ENCODE measurements at places on chromosomes 12 and 14.

DNA sequence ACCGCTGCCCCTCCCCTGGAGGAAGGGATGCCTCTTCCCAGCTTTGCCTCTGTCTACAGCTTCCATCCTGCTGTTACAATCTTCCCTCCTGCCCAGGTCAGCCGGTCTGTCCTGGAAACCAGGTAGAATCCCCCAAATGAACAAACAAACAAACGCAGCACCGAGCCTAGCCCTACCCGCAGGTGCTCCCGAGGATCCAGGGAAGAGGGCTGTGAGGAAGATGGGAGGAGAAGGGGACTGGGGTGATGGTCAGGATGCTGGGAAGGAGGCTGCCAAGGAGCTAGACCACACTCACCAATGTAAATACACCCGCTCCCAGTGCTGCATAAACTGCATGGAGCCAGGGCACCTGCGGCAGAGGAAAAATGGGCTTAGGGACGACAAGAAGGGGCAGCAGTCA, 16.6 kb downstream of the FAIM2 start:
- DNase-seq = no peak

DNA sequence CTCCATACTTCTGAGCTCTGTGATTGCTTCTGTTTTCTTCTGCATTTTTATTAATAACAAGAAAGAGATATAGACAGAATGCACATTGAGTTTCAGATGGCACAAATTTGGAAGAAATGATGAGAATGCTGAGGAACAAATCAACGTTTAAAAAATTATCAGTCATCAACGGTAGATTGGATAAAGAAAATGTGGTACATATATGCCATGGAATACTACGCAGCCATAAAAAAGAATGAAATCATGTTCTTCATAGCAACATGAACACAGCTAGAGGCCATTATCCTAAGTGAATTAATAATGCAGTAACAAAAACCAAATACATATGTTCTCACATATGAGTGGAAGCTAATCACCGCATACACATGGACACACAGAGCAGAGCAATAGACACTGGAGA, 81.8 kb downstream of the DUSP6 start:
- no peak for DNase-seq

GRCh38 chr12:99898645-99899044, 86.1 kb downstream of the ANKS1B start:
- DNase-seq = no peak

DNA sequence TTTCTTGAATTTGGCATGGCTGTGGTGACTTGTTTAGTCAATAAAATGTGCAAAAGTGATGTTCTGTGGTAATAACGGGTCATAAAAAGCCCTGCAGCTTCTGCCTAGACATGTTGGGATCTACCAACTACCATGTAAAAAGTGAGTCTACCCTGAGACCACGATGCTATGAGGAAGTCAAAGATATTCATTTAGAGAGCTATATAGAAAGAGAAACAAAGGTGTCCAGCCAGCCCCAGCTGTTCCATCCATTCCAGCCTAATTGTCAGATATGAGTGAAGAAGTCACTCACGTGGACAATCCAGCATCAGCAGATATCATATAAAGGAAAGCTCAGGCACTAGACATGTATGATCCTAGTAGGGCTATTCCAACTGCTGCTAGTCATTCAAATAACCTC, 117.2 kb upstream of the SSTR1 start:
- DNase-seq = no peak

DNA sequence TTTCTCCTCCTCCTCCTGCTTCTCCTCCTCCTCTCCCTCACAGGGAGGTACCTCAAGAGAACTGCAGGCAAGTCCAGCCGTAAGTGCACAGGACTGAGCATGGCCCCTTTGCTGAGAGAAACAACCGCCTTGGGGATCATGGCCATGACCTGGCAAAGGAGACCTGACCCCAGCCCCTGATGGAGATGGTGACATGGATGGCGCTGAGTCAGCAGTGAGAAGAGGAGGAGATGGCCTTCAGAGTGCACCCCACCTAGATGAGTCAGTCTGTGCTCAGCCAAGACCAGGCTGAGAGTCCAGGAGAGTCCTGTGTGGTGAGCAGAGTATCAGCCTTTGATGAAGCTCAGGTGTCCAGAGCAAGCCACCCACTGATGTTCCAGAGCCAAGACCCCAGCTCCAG, 36.4 kb downstream of the MEG3 start:
- no peak for DNase-seq

DNA sequence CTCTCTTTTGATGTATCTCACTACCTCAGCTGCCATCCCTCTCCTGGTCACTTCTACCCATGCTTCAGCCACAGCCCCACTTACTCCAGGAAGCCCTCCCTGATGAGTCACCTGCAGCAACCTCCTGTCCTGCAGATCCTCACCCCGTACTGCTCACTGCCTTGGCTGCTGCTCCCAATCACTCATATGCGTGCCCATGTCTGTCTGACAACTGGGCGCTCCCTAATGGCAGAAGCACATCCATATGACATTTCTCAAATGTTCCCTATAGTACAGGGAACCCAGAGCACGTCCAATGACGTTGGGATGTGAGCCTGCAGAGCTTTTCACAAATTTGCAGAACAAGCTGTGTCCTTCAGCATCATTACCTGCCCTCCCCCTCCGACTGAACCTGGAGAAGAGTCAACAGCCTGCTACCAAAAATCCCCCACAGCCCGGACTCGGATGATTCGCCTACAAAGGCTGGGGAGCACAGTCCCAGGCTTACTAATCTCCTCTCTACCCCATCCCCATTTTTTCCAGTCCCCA, 90.0 kb downstream of the SINHCAF start:
- no peak for DNase-seq

DNA sequence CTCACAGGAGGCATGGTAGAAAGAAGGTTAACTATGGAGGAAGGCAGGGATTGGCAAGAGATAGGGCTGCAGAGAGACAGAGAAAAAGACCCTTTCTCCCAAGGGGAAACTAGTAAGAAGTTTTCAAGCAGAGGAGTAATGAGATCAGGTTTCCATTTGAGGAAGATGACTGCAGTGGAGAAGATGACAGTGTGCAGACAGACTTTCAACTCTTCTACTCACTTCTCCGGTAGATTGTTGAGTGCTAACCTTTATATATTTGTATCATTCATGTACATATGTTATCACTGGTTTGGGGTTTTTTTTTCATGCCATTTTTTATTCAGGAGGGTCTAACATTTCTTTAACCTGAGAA, 5.9 kb upstream of the B3GNT4 start:
- DNase-seq = no peak

GRCh38 chr12:121797937-121798786, 4.7 kb upstream of the RHOF start:
- peak; percentile 98 for DNase-seq

GRCh38 chr12:108399514-108399913, 60.4 kb upstream of the CMKLR1 start:
- DNase-seq = no peak

GRCh38 chr12:24821691-24822090, 127.2 kb downstream of the BCAT1 start:
- no peak for DNase-seq

DNA sequence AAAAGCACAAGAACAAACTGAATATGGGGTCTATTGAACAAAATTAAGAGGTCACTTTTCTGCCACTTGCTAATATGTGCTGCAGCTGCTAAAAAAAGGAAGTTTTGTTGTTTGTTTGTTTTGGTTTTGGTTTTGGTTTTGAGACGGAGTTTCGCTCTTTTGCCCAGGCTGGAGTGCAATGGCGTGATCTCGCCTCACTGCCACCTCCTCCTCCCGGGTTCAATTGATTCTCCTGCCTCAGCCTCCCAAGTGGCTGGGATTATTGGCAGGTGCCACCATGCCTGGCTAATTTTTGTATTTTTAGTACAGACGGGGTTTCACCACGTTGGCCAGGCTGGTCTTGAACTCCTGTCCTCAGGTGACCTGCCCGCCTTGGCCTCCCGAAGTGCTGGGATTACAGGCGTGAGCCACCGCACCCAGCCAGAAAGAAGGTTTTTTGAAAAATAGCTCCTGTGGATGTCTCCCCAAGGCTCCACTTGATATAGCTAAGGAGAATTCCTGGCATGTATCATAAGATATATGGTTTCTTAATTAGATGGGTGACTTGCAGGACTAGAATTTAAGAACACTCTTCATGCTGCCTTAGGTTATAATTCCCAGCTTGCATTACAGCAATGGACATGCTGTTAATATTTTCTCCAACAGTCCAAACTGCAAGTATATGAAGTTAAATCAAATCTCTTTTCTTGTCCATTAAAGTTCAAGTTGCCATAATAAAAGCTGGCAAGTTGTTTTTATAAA, 237.6 kb upstream of the AMIGO2 start:
- DNase-seq = no peak

- DNase-seq = peak; percentile 79
These were observed at the start of gene VSIG10 for GRCh38 chr12:118103601-118104382. Gene VSIG10 (minus strand): TSS chr12:118104011. CDS start chr12:118103671, 340 bp downstream.

GRCh38 chr14:91376547-91377477, 40.8 kb downstream of the CCDC88C start:
- peak; percentile 40 for DNase-seq

DNA sequence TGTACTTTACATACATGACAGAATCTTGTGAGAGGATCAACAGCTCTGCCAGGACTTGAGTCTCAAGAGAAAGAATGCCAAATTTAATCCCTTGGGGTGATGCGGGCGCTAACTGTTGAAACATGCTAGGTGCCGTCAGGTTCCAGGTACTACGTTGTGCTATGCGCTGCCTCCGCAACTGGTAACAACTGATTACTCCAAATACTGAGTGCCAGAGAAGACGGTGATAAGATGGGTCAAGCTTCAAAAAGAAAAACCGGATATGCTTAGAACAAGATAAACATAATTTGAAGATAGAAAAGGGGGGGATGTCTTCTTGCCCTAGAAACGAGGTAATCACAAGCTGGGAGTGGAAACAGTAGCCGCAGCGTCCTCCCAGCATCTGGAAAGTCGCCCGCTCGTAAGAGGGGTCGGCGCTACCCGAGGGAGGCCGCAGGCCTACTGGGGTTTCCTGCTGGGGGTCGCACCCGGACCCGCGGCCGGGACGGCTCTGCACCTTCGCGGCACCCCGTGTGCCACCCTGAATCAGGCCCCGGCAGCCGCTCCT, 678 bp downstream of the ZBTB25 start:
- DNase-seq = no peak

DNA sequence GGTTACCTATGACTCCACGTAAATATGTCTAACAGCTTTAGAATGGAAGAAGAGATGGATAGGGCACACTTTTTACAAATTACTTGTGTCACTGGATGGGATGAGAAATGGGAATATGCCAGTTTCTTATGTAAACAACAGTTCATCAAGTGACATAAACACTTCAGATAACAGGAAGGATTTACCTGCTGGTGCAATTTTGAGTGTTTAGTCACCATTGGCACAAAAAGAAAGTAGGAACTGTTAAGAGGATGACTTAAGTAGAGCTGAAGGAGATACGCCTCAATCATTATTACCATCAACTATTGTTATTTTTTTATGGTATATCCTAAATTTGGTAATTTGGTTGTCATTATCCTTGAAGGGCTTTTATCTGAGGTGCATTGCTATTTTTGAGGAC, 83.2 kb downstream of the RMST start:
- DNase-seq = no peak

DNA sequence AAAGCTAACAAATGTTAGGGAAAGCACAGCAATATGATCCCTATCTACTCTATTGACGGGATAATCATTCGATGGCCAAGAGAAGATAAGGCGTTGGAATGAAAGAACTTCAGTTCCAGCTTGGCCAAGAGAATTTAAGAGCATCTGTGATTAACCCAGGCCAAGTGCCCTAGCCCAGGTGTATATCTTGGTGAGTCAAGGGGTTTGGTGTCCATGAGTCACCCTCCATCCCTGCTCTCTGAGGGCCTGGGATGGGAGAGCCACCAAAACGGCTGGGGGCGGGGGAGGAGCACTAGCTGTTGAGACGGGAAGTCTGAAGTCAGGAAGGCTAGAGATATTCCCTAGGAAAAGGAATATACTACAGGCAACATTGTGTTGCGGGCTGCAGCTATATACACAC, 13.0 kb downstream of the TBPL2 start:
- DNase-seq = peak; percentile 21

- no peak for DNase-seq
These were observed 4.4 kb downstream of the CCNB1IP1 start for GRCh38 chr14:20328705-20329104.

- no peak for DNase-seq
These were observed 33.0 kb upstream of the CFAP54 start for GRCh38 chr12:96456265-96456974.

- no peak for DNase-seq
These were observed 15.5 kb upstream of the TMX1 start for GRCh38 chr14:51224551-51224950.

DNA sequence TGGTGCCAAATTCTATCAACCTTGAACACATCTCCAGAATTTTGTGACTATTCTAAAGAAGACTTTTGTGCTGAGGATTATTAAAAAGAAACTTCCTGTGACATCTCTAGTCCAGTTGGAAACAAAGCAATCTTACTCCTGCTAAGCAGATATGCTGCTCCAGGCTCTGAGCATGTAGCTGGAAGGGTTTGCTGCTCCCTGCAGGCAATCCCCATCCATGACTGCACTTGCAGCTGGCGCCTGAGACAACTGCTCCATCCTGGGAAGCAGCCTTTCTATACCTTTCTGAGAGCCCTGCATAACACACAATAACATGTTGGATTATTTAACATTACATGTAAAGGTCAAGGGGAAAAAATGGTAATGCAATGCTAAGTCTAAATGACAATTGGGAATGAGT, 105.1 kb downstream of the NDUFA12 start:
- no peak for DNase-seq

DNA sequence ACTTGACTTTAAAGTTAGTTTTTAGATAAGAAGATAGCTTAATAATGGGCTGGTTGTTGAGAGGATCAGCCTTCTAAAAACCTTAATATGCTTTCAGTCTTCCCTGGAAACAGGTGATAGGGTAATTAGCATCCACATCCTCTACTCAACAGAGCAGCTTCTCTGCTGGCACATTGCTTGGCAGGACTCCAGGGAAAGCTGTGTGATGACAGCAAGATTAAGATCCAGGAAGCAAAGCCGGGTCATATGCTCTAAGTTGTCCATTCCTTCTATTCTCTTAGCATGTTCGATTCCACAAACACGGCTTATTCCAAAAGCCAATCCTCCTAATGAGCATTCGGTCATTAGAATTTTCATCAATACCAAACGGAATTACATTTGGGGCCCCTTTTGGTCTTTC, 87.0 kb downstream of the HMGA2 start:
- DNase-seq = no peak

GRCh38 chr14:60355768-60356167, 106.7 kb downstream of the PPM1A start:
- no peak for DNase-seq

DNA sequence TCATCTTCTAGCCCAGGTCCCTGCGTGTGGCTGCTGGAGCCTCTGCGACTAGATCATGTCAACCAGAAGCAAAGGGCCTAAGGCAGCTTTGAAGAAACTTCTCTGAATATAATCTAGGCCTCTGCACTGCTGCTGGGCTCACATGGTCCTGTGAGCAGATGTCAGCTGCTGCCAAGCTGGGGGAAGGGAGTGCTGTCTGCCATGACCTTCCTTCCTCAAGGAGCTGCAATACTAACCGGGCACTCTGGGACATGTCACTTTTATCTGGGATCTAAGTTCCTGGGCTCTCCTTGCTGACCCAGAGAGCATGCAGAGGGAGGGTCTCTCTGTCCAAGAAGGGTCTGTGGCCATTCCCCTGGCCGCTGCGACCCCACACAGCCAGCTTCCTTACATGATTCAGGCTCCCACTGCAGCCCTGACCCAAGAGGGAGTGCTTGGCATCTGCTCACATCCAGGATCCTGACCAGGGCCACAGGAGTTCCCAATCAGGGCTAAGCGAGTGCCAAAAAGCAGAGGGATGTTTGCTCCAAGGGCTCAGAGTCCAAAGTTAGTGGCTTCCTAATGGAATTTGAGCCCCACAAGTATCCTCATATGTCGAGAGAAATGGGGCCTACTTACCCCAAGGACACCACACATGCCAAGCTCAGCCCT, 74.0 kb downstream of the PLEKHG3 start:
- DNase-seq = no peak
